G401 (cell line): ENCODE measurements at places on chromosomes 5 and 9. TPM values are rescaled to one million over a fixed set of nuclear protein-coding genes. Genes with fewer than 3 reads are reported as not detected.

- no peak for DNase-seq
These were observed 122.2 kb upstream of the ACOT12 start for GRCh38 chr5:81516091-81516490.

GRCh38 chr9:82961504-82962125 is 101.3 kb downstream of the RASEF start:
- peak; percentile 87 for DNase-seq

GRCh38 chr5:1035421-1036405 is 27.1 kb downstream of the NKD2 start:
- DNase-seq: no peak

DNA sequence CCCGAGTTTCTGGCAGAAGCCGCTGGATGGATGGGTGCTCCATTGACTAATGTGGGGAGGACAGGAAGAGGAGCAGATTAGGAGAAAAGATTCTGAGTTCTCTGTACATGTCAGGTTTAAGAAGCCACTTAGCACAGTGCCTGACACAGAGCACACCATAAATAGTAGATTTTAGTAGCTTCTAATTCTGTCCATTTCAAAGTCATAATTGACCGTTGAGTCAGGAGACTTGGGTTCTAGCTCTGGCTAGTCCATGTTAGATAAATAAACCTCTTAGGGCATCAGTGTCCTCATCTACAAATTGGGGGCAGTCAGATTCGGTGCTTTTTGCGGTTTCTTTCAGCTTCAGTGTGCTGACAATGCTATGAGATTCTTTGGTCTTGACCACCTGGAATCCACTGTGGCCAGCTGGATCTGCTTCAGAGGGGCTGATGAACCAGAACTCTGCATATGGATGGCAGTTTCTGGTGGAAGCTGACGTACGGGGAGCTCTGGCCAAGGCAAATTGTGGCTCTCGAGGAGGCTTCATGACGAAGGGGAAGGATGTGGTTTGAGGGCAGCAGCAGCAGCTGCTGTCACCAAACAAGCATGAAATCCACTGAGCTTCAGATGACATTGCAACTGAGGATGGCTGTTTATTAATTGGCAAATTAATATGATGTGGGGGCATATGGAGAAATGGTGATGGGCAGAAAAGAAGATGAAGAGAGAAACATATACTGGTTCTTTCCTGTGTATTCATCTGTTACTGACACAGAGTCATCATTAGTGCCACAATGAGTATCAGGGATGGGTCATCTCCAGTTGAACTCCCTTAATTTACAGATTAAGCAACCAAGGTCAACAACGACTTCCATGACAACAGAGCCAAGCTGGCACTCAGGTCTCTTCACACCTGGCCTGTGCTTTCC is 134.4 kb downstream of the AOPEP start:
- peak; percentile 72 for DNase-seq

The EIF4E1B gene
- total RNA-seq: not detected in 2 replicates

The HK3 gene
- not detected in 2 replicates for total RNA-seq

The ST8SIA4 gene
- total RNA-seq: not detected in 2 replicates

The MYOZ3 gene
- not detected in 2 replicates for total RNA-seq

The C5orf34 gene
- total RNA-seq: 6.8 and 14.1 TPM in 2 replicates

The TLX3 gene
- not detected in 2 replicates for total RNA-seq

The ANKRD31 gene
- total RNA-seq: 1.8 and 2.8 TPM in 2 replicates

GRCh38 chr5:116355819-116356601 is 218.6 kb downstream of the SEMA6A start:
- no peak for DNase-seq

GRCh38 chr9:126371007-126371870 is 44.6 kb downstream of the MVB12B start:
- peak; percentile 55 for DNase-seq

DNA sequence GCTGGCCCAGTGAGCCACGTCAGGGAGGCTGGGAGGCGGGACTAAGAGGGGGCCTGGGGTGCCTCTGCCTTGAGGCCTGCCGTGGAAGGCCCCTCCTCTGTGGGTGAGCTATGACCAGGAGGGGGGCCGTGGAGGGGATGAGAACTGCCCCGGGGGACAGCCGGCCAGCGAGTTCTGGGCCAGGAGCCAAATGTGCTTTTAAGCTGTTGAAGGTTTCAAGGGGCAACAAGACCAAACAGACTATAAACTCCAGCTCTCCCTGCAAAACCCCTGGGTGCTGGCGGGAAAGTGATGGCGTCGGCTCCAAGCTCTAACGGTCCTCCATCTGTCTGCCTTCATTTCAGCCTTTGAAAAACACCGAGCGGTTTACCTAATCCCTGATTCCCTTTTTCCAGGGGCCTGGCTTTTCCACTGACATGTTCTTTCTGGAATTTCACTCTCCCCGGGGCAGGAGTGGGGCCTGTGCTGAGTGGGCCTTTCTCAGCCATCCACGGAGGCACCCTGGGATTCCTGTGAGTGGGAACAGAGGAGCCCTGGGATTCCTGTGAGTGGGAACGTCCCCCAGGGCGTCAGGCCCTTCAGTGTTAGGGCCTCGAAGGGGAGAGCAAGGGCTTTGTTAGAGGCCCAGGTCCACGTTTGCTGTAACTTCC is 65.6 kb downstream of the COL5A1 start:
- no peak for DNase-seq

- peak; percentile 21 for DNase-seq
These were observed 16.1 kb downstream of the IFNE start for GRCh38 chr9:21465859-21466518.

- DNase-seq: no peak
These were observed 594.1 kb upstream of the FTMT start for GRCh38 chr5:121257621-121258020.

- no peak for DNase-seq
These were observed 5.1 kb downstream of the SPATA31D1 start for GRCh38 chr9:81993656-81994055.

DNA sequence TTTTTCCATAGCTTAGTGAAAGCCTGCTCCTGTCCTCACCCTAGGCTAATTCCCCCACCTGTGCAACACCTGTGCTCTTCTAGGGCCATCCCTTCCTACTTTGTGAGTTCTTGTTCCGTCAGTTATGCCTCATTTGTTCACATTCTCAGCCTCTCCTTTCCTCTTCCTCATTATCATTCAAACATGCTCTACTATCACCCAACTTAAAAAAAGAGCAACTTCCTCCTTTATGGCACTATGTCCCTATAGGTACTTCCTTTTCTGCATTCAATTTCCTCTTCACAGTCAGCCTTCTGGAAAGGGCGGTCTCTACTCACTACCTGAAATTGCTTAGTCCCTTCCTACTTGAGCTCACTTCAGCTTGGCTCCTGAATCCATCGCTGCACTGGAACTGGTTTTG is 111.8 kb upstream of the LHFPL2 start:
- no peak for DNase-seq

DNA sequence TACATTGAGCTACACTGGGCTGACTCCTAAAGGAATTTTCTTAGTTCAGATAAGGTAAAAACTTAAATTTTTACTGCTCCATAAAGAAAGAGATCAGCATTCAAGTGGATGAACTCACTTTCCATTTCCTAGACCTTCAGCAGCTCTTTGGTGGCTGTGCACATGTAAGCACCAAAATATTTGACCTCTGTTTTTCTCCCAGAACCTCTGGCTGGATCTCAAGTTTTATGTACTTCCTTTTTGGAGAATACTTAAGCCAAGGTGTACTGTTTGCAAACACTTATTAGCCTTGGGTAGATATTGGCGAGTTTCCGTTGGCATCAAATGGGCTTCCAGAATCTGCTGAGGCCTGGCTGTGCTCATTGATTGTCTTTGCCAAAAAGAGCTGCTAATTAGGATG is 10.3 kb downstream of the TNC start:
- peak; percentile 31 for DNase-seq

DNA sequence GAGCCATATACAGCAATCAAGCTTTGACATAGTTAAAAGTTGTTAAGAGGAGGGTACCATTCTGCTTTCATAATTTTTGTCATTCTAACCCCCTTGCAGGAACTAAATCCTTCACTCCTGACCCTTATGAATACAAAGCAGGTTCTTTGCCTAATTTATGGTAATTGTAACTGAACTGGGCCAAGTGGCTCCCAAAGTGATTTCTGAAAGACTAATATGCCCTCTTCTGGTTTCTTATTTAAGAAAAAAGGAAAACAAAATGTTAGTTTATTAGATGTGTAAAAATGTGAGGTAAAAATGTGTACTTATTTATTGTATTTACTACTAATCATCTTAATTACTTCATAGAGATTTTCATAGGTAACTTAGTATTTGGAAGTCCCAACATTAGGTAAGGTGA is 268.5 kb downstream of the BNC2 start:
- DNase-seq: no peak

The CDKN2B-AS1 gene
- not detected in 2 replicates for total RNA-seq

- no peak for DNase-seq
These were observed 3.4 kb upstream of the CACFD1 start for GRCh38 chr9:133456409-133456808.

- no peak for DNase-seq
These were observed 11.3 kb downstream of the EHMT1 start for GRCh38 chr9:137630126-137630525.

DNA sequence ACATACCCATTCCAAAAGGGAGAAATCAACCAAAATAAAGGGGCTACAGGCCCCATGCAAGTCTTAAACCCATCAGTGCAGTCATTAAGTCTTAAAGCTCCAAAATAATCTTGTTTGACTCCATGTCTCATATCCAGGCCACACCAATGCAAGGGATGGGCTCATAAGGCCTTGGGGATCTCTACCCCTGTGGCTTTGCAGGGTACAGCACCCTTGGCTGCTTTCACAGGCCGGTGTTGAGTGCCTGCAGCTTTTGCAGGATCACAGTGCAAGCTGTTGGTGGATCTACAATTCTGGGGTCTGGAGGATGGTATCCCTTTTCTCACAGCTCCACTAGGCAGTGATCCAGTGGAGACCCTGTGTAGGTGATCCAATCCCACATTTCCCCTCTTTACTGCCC is 5.0 kb upstream of the SPINK14 start:
- no peak for DNase-seq

GRCh38 chr9:129581505-129582189 is 39.3 kb downstream of the C9orf50 start:
- no peak for DNase-seq

DNA sequence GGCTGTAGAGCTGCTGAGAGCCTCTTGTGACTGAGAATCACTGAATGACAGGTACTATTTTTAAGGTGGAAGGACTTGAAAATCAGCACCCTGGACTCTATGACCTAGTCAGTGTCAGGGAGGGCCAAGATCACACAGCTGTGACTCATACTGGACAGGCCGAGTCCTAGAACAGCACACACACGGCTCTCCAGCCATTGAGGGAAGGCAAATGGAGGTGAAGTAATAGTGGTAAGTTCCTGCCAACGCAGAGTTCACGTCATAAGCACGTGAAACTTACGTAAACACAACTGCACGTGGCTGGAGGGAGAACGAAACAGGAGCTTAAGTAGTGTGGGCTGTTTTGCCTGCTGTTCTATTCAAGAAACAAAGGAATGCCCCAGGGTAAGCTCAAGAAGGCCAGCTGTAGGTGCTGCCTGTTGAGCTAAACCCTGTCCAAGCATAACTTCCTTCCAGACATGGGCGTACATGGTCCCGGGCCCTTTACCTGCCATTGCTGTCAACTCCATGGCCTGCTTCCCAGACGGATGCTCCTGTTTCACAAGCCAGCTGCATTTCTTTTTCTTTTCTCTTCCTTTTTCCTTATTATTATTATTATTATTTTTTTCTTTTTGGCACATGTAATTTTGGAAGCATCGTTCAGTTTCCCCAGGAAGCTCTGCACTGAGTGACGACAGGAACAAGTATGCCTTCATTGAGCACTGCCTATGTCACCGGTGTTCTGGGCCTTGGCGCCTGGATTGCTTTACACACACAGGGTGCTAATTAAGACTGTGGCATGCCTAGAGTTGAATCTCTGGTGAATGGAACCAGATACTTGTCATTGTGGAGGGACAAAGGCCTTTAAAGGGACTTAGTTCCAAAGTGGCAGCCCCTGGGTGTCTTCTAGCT is 10.2 kb upstream of the LCP2 start:
- DNase-seq: no peak

- DNase-seq: peak; percentile 51
These were observed 6.8 kb upstream of the TRIM41 start for GRCh38 chr5:181215997-181216989.

DNA sequence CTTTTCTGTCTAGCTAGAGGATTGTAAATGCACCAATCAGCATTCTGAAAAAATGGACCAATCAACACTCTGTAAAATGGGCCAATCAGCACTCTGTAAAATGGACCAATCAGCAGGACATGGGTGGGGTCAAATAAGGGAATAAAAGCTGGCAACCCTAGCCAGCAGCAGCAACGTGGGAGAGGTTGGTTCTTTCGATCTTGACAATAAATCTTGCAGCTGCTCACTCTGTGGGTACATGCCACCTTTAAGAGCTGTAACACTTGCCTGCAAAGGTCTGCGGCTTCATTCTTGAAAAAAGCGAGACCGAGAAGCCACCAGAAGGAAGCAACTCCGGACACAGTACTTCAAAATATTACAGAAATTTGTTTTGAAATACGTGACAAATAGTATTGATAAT is 424.6 kb upstream of the CDH9 start:
- DNase-seq: no peak

The TMEM8B gene
- total RNA-seq: 1.2 and 2.5 TPM in 2 replicates

DNA sequence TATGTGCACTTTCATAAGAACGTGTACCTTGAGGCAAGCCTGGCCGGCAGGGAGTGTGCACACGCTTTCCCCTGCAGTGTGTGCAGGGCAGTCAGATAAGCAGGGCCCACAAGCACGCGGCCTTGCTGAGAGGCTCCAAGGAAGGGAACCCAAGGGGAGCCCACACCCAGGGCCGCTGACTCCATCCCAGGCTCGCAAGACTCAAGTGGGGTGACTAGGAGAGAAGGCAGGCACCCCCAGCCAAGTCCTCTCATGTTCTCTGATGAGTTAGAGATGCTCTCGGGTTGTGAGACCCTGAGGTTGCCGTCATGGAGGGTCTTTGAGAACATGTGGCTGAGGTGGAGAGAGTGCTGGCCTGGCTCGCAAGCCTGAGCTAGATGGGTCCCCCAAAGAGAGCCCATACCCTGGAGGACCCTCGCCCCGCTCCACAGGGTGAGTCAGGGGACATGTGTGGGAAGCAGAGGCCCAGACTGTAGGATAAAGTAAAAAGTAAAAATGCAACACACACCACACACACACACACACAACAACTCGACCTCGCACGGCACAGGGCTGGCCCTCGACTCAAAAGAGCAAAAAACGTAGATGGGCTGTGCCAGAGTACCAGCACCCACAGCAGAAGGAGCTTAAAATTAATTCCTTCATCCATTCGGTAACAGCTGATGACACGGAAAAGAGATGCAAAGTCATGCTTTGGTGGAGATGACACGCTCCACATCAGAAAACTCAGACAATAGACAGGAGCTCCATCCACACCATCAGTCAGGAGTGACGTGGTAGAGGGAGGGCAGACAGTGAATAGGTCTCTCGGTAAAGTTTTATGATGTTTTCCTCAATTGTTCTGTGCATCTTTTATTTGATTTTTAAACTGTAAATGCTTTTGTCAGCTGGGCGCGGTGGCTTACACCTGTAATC is 54.8 kb upstream of the NKD2 start:
- DNase-seq: no peak

DNA sequence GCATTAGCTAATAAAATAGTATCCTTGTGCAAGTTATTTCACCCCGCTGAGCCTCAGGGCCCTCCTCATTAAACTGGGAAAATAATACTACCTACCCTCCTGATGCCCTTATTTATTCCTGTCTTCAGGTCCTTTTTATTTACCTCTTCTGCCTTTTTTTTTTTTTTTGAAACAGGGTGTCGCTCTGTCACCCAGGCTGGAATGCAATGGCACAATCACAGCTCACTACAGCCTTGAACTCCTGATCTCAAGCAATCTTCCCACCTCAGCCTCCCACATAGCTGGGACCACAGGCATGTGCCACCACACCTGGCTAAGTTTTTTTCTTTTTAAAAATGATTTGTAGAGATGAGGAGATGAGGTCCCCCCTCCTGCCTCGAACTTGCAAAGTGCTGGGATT is 20.9 kb downstream of the HBEGF start:
- no peak for DNase-seq

GRCh38 chr5:149301744-149302380 is 30.2 kb downstream of the AFAP1L1 start:
- DNase-seq: no peak
